Stimulated activated naive CD8-positive, alpha-beta T cell treated with anti-CD3 and anti-CD28 coated beads, Interleukin-15, amount 100 ng/mL, for 72 hours (primary cell): ENCODE measurements at places on chromosomes 7 and 10.

GRCh38 chr7:130927062-130927461 lies 193.1 kb upstream of the KLF14 start:
- no peak for DNase-seq

GRCh38 chr10:8677642-8678041 lies 623.2 kb downstream of the GATA3 start:
- no peak for DNase-seq

GRCh38 chr10:82668221-82668895 lies 793.4 kb downstream of the NRG3 start:
- no peak for DNase-seq

GRCh38 chr7:115734641-115735040 lies 295.9 kb downstream of the TFEC start:
- DNase-seq = no peak

DNA sequence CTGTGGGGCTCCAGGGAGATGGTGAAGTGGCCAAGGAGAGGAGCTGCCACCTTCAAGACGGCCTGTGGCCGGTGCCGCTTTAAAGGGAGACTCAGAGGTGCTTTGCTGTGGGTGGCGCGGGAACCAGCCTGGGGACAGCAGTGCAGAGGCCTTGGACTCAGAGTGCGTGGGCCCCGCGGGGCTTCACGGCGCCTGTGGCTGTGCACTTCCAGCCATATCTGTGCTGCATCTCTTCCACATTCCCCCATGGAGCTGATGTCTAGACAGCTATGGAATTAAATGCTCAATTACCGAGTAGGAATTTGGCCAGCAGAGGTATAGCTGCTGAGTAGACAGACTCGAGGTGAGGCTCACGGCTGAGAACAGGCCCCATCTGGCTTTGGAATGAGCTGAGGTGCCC lies 41.7 kb downstream of the HTRA1 start:
- no peak for DNase-seq

DNA sequence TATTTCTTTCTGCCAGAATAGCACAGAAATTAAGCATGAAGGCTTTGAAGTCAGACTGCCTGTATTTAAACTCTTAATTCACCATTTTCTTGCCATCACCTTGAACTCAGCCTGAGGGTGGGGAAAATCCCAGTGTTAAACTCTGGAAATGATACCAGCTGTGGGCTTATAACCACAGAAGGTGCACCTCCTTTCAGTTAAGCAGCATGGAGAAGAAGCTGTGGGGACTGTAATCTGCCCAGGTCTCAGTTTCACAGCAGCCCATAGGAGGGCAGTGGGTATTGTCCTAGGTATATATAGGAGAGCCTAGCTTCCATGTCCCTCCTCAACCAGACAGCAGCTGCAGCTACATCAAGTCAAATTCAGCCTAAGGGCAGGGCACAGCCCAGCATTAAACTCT lies 241.6 kb downstream of the HPSE2 start:
- DNase-seq = no peak

GRCh38 chr7:36305226-36305625 lies 84.4 kb upstream of the ANLN start:
- no peak for DNase-seq

DNA sequence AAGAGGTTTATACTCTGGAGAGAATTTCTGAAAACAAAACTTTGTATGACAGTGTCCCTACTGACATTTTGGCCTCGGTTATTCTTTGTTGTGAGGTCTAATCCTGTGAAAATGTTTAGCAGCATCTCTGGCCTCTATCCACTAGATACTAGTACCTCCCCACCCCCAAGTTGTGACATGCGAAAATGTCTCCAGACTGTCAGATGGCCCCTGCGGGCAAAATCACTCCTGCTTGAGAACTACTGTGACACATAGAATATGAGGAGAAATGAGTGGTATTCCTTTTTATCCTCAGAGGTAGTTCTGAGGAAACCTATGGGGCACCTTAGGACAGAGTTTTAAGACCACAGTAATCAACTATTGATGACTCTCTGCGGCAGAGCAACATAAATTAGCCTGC lies 315.3 kb upstream of the HGF start:
- DNase-seq = no peak
